ENCODE measurements at places on chromosomes 5 and 9. TPM values are rescaled to one million over a fixed set of nuclear protein-coding genes. Genes with fewer than 3 reads are reported as not detected.

The ZDHHC12 gene
- total RNA-seq, result 47.3 TPM

The ADGRV1 gene
- 3.1 TPM for total RNA-seq

The GAPT gene
- total RNA-seq, result not detected

The CCDC180 gene
- total RNA-seq, result under 0.01 TPM

The KCTD16 gene
- 0.34 TPM for total RNA-seq

The MEGF10 gene
- total RNA-seq, result 0.14 TPM

The SPATA31D4 gene
- not detected for total RNA-seq

The NUTM2G gene
- total RNA-seq, result not detected

The FABP6 gene
- 0.64 TPM for total RNA-seq

The GDNF gene
- total RNA-seq, result 0.07 TPM

The VDAC1 gene
- total RNA-seq, result 398 TPM

The PRRC1 gene
- 68.2 TPM for total RNA-seq

The OSMR gene
- 161 TPM for total RNA-seq

The TERT gene
- total RNA-seq, result not detected

The DND1 gene
- total RNA-seq, result 0.36 TPM

The PCDHGA10 gene
- total RNA-seq, result 1.7 TPM

The SLC34A1 gene
- total RNA-seq, result 0.14 TPM

The TMEM252 gene
- not detected for total RNA-seq

The IL11RA gene
- total RNA-seq, result 0.68 TPM

The MCIDAS gene
- total RNA-seq, result 0.07 TPM

The DIMT1 gene
- total RNA-seq, result 27.7 TPM

The HBEGF gene
- total RNA-seq, result 206 TPM

The ABLIM3 gene
- total RNA-seq, result 11.3 TPM

The ORM2 gene
- not detected for total RNA-seq

The TXNDC8 gene
- total RNA-seq, result not detected

The DPYSL3 gene
- 4.6 TPM for total RNA-seq

The AQP3 gene
- 110 TPM for total RNA-seq

The NR2F1-AS1 gene
- 0.34 TPM for total RNA-seq

The CDX1 gene
- not detected for total RNA-seq

The NOP16 gene
- total RNA-seq, result 25.0 TPM

The UNC5A gene
- total RNA-seq, result not detected

The CYSRT1 gene
- 1.6 TPM for total RNA-seq

The GLT6D1 gene
- total RNA-seq, result not detected

The BTNL3 gene
- not detected for total RNA-seq

All from nasal cavity respiratory epithelium epithelial cell of viscerocranial mucosa (primary cell).